ENCODE measurements at places on chromosomes 2 and 18.

DNA sequence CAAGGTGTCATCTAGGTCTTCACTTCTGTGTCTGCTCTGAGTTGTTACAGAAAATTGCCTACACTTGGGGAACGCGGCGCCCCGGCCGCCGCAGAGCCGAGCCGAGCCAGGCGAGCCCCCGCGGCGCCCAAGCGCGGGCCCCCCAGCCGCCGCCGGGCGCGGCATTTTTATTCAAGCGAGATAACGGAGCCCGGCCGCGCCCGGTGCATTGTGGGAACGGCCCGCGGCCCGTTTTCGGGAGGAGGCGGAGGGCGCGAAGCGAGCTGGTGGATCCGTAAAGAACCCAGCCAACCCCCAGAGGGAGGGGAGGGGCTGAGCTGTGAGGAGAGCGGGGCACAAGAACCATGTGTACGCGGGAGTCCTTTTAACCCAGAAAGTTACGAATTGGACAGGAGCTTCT is 191.8 kb downstream of the FTCDNL1 start:
- DNase-seq, result peak; percentile 16

DNA sequence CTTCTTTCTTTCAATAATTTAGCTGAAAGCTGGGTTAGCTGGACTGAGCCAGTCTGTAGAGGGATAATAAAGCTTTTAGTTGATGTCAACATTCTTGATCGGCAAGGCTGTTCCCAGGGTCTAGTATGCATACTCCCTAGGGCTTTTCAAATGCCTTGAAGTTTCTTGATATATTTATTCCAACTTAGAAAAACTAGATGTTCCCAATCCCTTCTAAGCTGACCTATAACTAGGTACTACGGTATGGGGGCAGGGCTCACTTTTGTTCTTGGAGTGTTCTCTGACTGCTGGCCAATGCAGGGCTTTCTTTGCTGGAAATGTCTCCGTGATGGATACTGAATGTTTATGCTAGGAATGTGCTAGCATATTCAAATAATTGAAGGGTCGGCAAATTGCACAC is 258.6 kb upstream of the TANK start:
- no peak for DNase-seq

- DNase-seq, result no peak
These were observed 442.9 kb upstream of the HNRNPA3 start for GRCh38 chr2:176769499-176770370.

DNA sequence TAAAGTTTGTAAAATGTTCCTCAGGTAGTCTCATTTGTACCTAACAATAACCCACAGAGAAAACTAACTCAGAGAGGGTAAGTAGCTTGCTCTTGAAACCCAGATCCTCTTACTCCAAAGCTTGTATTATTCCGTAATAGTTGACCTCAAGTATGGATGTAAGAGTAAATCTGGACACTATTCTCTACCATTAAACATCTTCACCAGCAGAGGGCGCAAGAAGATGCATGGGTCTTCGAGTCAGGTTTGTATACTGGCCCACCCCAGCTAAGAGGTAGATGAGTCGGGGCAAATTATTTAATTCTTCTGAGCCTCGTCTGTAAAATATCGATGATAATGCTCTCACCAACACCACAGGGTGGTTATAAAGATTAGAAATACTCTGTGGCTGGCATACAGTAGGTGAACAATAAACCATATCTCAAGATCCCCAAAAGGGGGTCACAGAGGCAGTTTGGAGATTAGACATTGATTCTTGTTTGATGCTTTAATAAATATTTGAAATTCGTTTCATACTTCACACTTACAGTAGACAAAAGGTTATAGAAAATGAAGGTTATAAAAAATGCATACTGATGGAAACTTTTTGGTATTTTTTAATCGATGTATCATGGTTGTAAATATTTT is 3.5 kb upstream of the CABLES1 start:
- peak; percentile 76 for DNase-seq

- DNase-seq, result no peak
These were observed 504 bp downstream of the ASAP2 start for GRCh38 chr2:9206991-9207640.

DNA sequence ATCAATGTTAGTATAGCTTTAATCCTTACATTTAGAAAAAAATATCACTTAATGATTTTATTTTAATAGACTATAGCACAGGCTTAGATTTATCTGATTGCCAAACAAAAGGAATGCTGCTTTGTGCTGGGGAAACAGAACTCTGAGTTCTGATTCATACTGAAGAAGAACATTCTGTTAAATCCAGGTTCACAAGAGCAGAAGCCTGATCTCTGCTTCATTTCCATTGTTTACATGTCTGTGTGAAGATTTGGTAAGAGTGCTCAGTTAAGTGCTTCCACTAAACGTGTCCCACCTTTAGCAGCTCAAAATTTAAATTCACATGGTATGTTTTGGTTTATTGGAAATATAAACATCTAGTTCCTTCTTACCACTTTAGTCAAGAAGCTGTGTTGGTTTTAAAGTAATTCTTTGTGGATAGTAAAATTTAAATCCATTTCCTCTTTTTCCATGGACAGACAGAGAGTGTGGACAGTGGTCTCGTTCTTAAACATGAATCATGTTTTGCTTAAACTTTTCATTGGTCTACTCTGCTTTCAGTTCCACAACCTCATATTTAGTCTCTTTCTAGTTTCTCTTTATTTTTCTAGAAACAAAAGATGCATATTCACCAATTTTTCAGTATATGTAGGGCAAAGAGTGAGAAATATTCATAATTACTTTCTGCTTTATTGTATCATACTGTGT is 59.1 kb downstream of the NYAP2 start:
- peak; percentile 96 for DNase-seq

- DNase-seq, result no peak
These were observed 312.4 kb upstream of the TCF4 start for GRCh38 chr18:55900380-55900779.

DNA sequence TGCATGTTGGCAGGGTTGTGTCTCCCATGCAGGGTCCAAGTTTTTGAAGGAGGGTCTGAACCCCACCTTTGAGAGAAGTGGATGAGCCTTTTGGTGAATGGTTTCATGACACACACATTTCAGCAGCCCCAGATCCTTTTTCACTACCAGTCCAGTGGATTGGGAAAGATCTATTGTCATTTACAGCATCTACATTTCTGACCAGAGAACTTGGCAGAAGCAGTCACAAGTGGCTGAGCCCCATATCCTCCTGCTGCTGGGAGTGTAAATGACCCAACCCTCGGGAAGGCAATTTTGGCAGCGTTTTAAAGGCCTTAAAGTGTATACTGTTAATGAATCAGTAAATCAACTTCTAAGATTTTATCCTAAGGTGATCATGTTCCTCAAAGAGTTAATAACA is 174.1 kb upstream of the RASGRP3 start:
- DNase-seq, result no peak

DNA sequence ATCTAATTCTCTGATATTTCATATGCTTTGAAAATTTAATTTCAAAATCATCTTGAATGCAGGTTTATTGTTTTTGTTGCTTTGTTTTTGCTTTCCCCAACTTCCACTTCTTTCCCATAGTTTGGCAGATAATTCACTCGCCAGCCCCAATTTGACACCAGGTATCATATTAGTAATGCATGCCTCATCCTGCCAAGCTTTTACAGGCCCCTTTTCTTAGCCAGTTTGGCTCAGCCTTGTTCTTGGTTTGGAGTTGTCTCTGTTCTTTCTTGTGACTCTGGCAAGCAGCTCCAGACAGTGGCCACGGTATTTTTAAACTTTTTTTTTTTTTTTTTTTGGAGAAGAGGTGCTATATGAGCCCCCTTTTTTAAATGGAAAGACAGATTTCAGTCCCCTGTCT is 65.3 kb downstream of the PMS1 start:
- DNase-seq, result no peak

DNA sequence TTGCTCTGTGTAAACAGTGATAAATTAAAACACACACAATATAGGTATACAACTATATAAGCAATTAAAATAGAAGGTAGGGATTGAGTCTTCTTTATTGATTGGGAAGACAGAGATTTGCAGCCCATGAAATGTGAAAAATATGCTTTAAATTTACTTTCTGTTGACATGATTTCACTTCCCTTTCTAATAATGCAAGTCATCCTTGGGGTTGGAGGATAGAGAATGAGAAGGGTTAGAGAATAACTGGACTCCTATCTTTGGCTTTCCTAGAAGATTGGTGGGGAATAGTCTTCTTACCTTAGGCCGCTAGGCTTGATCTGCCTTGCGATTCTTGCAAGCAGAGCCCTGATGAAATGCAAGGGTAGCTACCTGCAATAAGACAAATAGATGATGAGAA is 339.8 kb downstream of the NYAP2 start:
- peak; percentile 2 for DNase-seq

GRCh38 chr2:134334542-134335353 is 80.9 kb downstream of the MGAT5 start:
- no peak for DNase-seq

- DNase-seq, result no peak
These were observed 49.4 kb downstream of the SMAD7 start for GRCh38 chr18:48901145-48902022.

DNA sequence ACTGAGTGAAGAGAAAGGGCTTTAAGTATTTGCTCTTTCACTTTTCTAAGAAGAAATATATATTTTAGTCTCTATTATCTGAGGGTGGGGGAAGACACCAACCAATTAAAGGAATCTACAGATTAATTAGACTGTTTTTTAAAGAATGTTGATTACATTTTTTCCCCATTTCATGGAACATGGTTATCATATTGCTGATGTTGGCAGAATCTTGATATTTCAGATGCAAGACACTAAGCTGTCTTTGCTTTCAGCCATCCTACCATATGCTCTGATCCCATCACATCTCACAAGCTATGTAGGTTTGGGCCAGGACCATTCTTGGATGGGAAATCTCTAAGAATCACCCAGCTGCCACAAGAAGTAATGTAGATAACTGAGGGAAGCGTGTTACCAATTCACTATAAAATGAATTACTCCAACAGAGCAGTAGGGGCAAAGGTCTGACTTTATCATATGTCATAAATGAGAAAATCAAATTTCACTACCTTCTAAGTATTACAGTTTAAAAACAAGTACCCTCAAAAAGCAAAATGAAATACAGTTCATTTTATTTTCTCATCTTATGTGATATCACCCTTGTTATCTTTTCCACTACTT is 6.7 kb upstream of the TBR1 start:
- no peak for DNase-seq

GRCh38 chr2:24107-24506 is 22.2 kb downstream of the FAM110C start:
- DNase-seq, result no peak

DNA sequence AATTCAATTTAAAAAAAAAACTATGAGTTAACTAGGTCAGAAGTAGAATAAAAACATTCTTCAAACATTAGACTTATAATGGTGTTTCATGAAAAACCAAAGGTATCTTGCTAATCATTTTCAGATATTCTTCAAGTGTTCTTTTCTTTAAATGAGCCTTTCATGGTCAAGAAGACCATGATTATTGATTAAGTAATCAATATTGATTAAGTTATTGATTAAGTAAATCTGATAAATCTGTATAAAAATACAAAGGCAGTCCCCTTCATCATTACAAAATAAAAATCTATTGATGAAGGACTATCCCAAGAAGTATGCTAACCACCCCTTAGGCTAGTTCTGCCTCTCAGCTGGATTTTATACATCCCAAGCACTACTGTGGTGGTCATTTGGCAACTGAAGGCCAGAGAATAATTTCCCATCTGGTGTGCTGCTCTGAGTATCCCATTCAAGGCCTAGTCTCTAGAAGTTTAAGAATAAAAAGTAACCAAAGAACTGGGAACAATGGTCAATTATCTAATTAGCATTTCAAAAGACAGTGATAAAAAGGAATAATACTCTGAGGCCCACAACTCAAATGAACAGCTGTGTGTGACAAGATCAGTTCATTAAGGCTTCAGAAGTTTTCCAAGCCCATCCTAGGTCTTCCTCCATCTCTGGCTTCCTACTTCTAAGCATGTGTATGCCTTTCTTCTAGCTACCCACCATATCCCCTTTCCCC is 63.5 kb downstream of the TCF4 start:
- no peak for DNase-seq

- no peak for DNase-seq
These were observed 41.5 kb downstream of the CHN1 start for GRCh38 chr2:174963437-174964400.

DNA sequence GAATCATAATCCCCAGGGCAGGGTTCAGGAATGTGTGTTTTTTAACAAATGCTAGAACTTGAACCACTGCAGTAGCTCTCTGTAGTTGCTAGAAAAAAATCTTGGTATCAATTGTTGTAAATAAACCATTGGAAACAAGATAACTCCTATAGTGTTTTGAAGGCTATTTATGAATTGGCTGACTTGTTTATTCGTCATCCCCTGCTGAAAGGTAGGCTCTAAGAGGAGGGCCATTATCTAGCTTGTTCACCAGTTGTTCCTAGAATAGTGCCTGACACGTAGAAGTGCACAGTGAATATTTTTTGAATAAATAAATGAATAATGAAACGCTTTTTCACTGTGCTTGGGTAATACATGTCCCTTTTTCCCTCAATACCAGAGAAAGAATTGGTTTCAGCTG is 211.4 kb downstream of the BABAM2 start:
- DNase-seq, result no peak

DNA sequence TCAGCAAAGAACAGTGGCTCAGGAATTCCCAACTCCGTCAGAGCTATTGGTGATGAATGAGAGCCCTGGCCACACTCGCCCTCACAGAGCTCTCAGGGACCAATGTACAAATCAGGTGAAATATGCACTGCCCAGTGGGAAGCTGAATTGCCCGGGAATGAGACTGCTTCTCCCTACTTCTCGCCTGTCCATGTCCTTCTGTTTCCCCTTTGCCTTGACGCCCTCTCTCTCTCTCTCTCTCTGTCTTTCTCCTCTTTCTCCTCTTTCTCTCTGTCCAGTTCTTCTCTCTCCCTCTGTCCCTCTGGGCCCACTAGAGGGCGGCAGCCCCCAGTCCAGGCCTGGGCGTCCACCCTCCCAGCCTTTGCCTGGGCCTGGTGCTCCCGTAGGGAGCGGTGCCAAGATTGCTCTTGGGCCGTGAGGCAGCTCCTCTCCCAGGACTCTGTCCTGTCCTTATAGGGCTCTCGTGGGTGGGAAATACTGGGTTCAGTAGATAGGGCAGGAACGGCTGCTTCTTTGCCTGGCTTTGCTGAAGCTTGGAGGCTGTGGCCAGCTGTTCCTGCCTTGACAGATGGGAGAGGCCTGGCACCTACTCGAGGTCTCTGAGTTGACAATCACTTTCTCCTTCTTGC is 28.4 kb upstream of the PUM2 start:
- DNase-seq, result peak; percentile 16

GRCh38 chr2:37829616-37830395 is 95.3 kb upstream of the RMDN2 start:
- no peak for DNase-seq

GRCh38 chr2:10378189-10378588 is 69.9 kb downstream of the ODC1 start:
- DNase-seq, result peak; percentile 78

- DNase-seq, result no peak
These were observed 131.8 kb upstream of the GALNT5 start for GRCh38 chr2:157125685-157126084.

- no peak for DNase-seq
These were observed 255.3 kb upstream of the ID2 start for GRCh38 chr2:8426550-8426949.

DNA sequence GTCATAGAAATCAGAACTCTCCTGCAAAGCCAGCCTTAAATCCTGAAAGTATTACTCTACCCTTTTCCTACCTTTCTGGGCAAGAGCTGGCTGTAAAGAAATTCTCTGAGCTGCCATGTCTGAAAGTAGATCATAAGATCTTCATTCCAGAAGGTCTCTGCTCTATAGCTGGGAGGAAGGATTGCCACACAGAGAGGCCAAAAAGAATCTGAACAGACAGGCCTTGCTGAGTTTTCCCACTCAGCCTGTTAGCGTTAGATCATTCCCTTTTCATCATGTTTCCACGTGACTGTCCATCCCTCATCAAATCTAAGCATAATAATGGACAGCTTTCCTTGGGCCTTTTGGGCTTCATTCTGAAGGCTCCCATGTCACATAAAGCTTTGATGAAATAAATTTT is 43.2 kb upstream of the FHL2 start:
- no peak for DNase-seq
